M059J (cell line): ENCODE measurements at places on chromosomes 3 and 15. TPM values are rescaled to one million over a fixed set of nuclear protein-coding genes. Genes with fewer than 3 reads are reported as not detected.

DNA sequence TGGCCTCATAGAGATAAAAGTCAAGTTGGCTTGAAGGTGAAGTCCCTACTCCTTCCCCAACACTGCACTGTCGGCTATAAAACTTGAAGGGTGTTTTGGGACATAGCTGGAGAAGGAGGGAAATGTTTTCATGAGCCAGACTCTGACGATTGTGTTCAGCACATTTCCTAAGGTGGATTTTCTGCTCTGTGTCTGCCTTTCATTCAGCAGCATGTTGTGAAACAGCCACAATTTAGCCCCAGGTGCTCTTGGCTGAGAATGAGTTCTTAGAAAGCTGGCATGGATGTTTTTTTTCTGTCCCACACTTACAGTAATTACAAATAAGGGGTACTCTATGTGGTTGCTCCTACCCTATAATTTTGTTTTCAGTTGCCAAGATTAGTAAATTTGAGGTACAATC lies 492.4 kb downstream of the MCTP2 start:
- DNase-seq, result no peak

- DNase-seq, result no peak
These were observed 2.8 kb upstream of the OR5K1 start for GRCh38 chr3:98460220-98460619.

GRCh38 chr3:7934362-7934761 lies 567.3 kb upstream of the LMCD1 start:
- DNase-seq, result no peak

The GOLGA6L9 gene
- total RNA-seq, result 0.12 and 0.54 TPM in 2 replicates

DNA sequence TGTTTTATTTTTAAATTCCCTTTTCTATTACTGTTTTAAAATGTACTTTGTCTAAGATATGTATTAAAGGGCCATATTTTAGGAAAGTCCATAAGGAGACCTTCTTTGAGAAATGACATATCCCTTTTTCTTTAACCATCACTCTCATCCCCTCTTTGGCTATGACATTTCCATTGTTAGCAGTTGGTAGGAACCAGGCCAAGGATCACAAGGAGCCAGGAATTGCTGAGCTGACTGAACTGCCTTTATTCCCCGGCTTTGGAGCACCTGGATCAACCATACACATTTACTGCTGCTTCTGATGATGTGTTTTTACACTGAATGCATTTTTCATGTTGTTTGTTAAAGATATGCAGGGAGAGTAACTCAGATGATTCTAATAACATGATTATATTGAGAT lies 79.7 kb downstream of the HHLA2 start:
- no peak for DNase-seq

DNA sequence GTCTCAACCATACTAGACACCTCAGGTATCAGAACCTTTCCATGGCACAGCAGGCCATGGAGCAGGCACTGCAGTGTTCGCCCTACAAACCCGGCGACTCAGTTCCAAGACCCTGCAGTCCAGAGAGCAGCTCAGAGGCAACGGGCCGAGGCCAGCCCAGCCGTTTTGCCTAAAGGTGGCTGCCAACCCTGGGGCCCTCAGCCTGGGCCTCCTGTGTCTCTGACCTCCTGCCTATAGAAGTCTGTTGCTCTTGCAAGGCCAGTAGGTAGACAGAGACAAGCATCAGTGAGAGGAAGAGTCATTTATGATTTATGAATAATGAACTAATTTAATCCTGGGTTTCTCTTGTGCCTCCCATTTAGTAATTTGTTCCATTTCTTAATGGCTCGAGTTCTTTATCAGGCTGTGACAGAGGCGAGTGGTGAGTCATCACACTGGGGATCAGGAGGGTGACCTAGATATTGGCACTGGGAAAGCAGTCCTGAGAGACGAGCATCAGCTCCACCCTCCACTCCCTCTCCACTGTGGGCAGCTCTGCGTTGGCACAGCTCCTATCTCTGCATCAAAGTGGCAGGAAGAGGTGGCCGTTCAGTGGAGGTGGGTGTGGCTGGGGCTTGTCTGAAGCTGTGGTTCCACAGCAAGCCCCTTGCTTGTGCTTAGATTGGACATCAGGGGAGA lies 79.8 kb downstream of the ABHD5 start:
- DNase-seq, result peak; percentile 87

The PPP1R14D gene
- not detected in 2 replicates for total RNA-seq

GRCh38 chr15:89912674-89913396 lies at the start of gene ARPIN:
TSS of gene ARPIN (minus strand) at chr15:89912952. CDS start at chr15:89912835, 117 bp downstream.
- DNase-seq, result peak; percentile 39
